Colonic mucosa (tissue), 4 donors: ENCODE measurements at places on chromosomes 3 and 15. TPM values are rescaled to one million over a fixed set of nuclear protein-coding genes. Genes with fewer than 3 reads are reported as not detected.

DNA sequence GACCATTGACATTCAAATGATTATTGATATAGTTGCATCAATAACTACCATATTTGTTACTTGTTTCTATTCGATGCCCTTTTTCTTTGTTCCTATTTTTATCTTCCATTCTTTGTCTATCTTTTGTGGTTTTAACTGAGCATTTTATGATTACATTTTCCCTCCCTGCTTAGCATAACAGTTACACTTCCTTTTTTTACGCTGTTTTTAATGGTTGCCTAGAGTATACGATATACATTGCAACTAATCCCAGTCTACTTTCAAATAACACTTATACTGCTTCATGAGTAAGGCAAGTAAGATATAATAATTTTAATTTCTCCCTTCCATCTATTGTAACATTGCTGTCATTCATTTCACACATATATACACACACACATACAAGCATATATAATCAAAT is 26.3 kb downstream of the COL6A6 start:
- DNase-seq: no peak

DNA sequence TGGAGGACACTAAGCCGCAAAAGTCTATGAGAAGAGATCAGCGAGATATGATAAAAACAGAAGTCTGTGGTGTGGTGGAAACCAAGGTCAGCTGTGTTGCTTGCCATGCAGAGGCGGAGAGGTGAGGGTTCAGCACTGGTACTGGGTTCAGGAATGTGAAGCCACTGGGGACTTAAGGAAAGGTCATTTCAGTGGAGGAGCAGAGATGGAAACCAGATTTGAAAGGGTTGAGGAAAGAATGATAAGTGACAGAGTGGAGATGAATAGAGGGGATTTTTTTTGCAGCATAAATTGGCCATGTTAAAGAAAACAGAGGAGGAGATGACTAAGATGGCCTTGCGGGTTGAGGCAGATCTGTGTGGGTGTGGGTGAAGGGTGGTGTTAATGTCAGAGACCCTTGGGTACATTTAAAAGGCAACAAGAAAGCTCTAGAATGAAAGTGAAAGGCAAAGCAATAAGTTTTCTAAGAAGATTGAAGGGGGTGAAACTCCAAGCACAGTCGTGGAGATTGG is 265.5 kb downstream of the ADAMTSL3 start:
- DNase-seq: no peak

Gene MESP1
- total RNA-seq: 11.1 TPM

- DNase-seq: peak; percentile 70
Observed at GRCh38 chr3:52240059-52240885, 1.3 kb upstream of the TWF2 start.

DNA sequence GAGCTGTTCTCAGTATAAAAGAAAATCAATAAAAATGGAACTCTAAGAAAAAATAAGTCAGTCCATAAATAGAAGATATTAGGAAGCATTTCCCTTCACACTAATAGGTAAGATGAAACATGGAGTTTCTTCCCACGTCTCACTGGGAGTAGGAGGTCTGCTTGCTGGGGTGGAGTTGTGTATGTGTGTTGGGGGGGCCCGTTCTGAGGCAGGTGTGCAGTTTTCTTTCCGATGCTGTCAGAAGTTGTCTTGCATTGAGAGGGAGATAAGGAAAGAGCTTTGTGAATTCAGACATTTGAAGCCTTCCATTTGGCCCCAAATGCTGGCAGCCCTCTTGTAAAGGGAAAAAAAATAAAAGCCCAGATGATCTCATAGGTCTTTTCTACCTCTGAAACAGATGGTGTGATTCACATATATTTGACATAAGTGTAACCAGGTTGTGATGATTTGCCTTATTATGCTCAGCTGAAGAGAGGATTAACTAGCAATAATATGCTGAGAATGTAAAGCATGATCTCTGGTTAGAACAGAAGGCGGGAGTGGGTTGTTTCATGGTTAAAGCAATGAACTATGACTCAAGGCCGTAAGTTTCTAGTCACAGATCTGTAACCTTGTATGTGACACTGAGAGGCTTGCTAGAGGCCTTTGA is 8.8 kb downstream of the RASGRP1 start:
- DNase-seq: no peak

Gene HRH1
- total RNA-seq: 7.2 TPM

- DNase-seq: no peak
Observed at GRCh38 chr3:120148187-120148949, 54.1 kb upstream of the GSK3B start.

Gene ISG20
- total RNA-seq: 60.5 TPM

DNA sequence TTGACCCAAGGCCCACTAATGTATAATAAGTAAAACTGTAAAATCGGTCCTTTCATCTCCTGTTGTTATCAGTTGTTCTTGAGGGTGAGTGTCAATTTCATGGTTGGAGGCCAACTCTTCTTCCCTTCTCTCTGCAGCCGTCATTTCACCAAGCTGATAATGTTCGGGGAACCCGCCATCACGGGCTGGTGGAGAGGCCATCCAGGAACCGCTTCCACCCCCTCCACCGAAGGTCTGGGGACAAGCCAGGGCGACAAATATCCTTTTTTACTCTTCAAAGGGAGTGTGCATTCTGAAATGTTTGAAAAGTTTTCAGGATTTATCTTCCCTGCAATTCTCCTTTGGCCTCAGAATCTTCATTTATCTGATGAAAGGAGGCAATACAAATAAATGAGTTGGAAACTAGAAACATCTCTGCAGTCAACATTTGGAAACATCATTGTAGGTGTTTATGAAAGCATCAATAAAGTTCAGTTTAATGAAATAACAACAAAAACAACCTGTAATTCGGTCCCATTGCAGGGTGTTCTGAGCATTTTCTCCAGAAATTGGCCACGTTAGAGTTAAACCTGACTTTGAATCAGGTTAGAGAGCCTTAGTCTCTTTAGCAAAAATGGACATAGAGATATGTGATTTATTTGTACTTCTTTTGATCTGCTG is 63.9 kb downstream of the CRTC3 start:
- no peak for DNase-seq

DNA sequence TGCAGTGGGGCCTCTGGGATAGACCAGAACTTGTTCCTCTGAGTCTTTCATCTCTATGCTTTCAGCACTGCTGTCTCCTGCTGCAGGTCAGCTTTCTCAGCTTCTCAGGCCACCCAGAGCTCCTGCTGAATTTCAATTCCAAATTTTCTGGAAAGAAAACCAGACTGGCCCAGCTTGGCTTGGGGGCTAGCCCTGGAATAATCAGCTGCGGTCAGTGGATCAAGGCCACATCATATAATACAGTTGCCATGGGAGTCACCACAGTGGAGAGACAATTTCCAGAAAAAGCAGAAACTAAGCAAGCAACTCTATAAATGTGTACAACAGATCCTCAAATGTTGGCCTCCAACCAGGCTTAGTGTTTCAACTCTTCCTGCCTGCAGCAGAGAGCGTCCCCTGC is 91.1 kb upstream of the SLC24A5 start:
- no peak for DNase-seq

- no peak for DNase-seq
Observed at GRCh38 chr3:69970827-69971226, 28.7 kb upstream of the SAMMSON start.

DNA sequence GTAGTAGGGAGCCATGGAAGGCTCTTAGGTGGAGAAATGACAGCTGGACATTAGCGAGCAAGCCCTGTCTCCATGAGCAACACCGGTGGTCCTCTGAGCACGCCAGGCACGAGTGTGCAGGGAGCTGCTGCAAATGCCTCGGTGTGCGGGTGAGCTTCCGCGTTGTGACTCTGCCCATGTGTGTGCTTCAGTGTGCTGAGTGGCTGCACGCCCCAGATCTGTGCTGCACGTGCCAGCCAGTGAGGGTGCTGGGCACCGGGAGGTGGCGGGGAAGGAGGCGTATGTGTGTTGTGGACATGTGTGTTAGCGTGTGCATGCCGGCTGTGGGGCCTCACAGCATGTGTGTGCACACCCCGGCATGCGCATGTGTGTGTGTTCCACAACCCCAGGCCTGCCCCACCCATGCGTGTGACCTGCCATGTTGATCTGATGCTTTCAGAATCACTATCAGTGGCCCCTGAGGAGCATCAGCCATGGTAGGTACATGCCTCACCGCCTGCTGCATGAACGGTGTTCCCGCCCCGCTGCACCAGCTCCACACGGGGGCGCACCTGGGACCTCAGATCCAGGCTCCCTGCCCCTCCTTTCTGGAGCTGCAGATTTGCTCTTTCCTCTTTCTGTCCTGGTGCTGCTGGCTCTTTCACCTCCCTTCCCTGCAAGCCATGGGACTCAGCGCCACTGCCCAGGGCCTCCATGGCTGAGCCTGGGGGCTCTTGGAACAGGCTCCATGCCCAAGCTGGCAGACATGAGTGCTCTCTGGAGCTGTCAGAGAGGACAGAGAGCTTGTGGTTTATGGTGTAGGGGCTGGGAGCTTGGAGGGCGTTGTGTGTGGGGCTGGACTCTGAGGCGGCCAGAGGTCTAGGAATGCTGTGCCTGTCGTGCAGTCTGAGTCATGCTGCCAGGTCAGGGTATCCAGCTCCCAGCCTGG is 169.4 kb downstream of the TBC1D2B start:
- peak; percentile 86 for DNase-seq

Gene SLC22A14
- 0.44 TPM for total RNA-seq

Gene C3orf22
- total RNA-seq: not detected

GRCh38 chr15:93203036-93203435 is 114.0 kb upstream of the RGMA start:
- DNase-seq: no peak

DNA sequence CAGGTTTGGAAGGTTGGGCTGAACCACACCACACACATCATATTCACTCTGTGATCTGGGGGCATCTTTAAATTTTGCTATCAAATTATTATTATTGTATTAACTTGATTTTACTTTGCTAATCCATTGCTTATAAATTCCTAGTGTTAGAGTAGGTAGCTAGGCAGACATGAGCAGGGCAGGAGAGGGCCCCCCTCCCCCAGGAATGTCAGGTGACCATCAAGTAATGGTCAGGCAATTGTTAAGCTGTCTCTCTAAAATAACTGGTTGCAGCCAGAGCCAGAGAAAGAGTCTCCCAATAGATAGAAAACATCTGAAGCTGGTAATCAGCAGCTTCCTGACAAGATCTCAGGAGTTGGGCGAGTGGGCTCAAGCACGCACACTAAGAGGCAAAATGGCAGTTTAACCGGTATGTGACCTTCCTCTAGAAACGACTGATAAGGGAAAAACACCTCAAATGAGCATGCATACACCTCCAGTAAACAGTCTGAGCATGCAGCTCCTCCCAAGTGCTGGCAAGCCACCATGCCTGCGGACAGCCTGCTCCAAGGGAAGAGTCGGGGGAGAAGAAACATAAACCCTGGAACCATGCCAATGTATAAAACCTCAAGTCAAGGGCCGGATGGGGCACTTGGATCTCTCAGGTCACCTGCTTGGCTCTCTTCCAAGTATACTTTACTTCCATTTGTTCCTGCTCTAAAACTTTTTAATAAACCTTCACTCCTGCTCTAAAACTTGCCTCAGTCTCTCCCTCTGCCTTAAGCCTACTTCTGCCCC is 3.1 kb upstream of the CXCR6 start:
- no peak for DNase-seq

GRCh38 chr3:186933816-186934215 is 3.5 kb downstream of the ST6GAL1 start:
- DNase-seq: no peak

Gene BFSP2
- total RNA-seq: not detected

DNA sequence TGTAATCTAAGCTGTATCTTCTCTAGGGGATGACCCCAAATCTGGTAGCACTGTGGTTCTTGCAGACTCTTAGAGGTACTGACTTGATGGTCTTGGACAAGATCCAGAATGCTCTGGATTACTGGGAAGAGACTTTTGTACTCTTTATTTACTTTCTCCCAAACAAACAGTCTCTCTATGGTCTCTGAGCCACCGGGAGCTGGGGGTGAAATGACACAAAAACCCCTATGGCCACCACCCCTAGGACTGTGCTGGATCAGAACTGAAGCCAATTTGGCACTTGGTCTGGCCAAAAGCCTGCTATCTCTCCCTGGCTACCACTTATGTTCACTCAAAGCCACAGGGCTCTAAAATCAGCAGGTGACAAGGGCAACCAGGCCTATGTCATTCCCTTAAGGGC is 50.2 kb upstream of the SI start:
- DNase-seq: no peak

Gene CTDSPL
- total RNA-seq: 76.7 TPM

Gene PP2D1
- total RNA-seq: not detected

- no peak for DNase-seq
Observed at GRCh38 chr3:11536132-11536935, 107.4 kb downstream of the VGLL4 start.

Gene GOLGA6A
- not detected for total RNA-seq

Gene RPUSD2
- 17.0 TPM for total RNA-seq

DNA sequence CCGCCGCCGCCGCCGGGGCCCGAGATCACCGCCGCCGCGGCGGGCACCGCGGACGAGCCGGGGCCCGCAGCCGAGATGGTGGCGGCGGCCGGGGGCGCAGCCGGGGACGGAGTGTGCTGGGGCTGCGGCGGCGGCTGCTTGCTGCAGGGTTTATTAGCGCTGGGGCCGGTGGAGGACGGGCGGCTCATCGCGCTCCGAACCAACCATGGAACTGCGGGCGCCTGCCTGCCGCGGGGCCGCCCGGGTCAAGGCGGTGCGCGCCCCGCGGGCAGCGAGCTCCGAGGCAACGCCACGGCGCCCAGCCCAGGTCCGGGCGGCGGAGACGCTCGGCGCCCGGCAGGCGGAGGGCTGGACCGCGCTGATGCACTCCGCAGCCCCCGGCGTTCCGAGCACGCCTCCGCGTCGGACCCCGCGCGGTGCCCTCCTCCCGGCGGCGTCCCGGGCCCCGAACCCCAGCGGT is 277 bp downstream of the SIAH2 start:
- no peak for DNase-seq

GRCh38 chr3:180330440-180330839 is 271.5 kb upstream of the TTC14 start:
- no peak for DNase-seq

Gene SLC24A5
- not detected for total RNA-seq

- no peak for DNase-seq
Observed at GRCh38 chr3:151879037-151879436, 5.6 kb downstream of the SUCNR1 start.

DNA sequence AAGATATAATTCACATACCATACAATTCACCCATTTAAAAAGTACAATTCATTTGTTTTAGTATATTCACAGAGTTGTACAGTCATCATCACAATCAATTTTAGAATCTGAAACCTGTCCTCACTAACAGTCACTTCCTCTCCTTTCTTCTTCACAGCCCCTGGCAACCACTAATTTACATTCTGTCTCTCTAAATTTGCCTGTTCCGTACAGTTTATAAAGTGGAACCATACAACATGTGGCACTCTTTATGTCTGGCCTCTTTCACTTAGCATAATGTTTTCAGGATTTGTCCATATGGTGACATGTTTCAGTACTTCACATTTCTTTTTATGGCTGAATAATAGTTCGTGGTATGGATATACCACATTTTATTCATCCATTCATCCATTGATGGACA is 22.7 kb downstream of the ERICH6 start:
- no peak for DNase-seq

- DNase-seq: no peak
Observed at GRCh38 chr3:15861163-15861562, 63.4 kb upstream of the ANKRD28 start.
